ENCODE measurements at places on chromosomes 16 and 17.

DNA sequence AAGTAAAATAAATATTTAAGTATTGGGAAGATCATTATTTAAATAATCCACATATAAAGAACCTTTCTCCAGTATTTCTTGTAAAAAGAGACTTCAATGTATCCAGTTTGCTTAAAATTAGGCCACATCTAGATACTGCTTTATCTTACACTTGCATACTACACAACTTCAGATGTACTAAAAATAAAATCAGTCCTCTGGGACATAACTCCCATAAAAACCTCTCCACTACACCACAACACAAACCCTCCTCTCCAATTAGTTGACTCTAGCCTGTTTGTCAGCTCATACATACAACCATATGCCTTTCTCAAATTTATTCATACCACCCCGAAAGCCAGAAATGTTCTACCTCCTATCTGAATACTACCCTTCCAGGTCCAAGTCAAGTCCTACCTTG is 21.6 kb downstream of the SPOP start:
- DNase-seq = no peak

DNA sequence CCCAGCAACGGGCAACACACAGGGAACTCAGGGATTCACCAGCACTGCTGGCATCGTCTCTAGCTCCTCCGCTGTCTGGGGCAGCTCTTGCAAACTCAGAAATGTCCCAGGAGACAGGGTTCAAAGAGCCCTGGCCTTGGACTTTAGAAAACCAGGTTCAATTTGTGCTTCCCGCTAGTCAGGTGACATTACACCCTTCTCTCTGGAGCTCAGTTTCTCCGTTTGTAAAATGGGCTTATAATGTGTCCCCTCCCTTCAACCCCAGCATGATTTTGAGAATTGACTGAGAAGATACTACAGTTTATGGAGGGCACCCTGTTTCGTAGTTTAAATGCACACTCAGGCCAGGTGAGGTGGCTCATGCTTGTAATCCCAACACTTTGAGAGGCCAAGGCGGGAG is 1.9 kb upstream of the MYCBPAP start:
- DNase-seq = no peak

DNA sequence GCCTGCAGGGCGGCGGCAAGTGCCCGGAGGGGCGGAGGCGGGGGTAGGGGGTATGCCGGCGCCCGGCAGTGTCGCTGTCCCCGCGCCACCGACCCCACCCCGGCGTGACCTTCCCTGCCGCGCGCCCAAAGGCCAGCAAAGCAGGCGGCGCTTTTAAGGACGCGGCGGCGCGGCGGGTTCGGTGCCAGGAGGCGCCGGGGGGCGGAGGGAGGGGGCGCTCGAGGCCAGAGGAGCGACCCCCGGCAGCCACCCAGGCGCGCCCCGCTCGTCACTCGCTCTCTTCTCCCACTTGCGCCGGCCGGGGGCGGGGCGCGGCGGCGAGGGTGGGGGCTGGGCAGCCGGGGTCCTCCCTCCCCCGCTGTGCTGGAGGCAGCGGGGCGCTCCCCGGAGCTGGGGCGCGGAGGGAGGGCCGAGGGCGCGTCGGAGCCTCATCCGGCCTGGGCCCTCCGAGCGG is 8.6 kb upstream of the BAHCC1 start:
- no peak for DNase-seq

- no peak for DNase-seq
Observed at GRCh38 chr17:45573924-45574770, 83.6 kb upstream of the PLEKHM1 start.

DNA sequence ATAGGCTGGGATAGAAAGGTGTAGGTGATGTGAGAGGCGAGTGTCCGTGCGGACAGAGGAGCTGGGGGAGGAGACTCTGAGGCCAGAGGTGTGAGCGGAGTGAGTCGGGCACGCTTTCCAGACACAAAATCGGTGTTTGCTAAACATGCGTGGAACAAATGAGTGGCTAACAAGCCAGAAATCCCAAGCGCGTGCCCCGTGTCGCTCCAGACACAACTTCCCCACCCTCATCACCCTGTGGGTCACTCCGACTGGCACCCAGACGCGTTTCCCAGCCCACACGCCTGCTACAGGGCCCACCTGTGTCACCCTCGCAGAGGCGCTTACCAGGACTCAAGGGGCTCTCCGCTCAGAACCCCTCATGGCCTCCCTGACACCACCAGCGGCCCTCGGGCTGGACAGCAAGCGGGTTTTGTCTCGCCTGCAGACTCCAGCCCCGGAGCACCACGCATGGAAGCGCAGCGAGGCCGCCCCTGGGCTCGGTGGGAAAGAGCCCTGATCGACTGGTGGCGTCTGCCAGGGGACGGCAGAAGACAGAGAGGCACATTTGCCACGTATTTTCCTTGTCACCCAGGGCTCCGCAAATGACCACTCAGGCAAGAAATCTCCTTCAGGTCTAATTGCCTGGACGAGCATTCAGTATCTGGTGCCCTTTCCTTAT is 6.0 kb upstream of the RPH3AL start:
- DNase-seq = no peak

DNA sequence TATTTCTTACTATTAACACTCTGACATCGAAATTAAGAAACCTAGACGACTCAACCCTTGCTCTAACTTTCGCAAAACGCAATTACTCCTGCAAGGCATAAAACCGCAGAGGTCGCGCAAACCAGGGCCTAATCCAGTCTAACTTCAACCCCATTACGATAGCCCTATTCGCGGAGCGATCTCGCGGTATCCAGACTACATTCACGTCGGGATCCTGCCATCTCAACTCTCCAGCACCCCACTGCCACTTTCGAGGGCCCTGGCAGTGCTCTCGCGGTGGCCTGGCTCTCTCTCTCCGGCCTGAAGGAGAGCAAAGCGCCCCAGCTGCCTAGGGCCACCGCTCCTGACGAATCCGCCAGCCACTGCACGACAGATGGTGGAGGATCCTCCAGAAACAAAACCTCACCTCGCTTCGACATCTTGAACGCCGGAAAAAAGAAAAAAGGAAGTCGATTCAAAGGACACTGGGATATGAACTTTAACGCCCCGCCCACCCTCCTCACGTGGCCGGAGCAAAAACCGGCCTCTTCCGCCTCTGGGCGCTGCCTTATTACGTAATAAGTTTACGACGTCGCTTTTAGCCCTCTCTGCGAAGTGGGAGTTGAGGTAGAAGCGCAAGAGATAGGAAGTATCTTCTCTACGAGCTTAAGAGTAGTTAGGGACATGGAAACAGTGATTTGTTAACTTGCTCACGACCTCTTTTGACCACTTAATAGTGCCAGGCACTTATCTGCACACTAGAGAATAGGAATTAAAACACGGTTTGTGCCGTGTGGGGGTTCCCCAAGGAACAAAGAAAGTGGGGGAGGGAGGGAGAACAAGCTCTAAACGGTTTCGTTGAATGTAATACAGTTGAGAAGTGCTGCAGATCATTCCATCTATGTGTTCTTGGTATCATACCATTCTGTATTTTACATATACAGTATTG is at the start of gene RPL23:
Gene RPL23, minus strand, starts transcription at position 430 of the 928 bp plus-strand sequence. Its CDS starts 11 bp downstream, at position 419.
- peak; percentile 94 for DNase-seq

GRCh38 chr16:82603784-82604411 is 22.9 kb upstream of the CDH13 start:
- DNase-seq = no peak

- DNase-seq = no peak
Observed at GRCh38 chr17:33924104-33924503, 331.0 kb upstream of the CCL2 start.

GRCh38 chr16:49854796-49855203 is 1.1 kb downstream of the ZNF423 start:
- DNase-seq = no peak

DNA sequence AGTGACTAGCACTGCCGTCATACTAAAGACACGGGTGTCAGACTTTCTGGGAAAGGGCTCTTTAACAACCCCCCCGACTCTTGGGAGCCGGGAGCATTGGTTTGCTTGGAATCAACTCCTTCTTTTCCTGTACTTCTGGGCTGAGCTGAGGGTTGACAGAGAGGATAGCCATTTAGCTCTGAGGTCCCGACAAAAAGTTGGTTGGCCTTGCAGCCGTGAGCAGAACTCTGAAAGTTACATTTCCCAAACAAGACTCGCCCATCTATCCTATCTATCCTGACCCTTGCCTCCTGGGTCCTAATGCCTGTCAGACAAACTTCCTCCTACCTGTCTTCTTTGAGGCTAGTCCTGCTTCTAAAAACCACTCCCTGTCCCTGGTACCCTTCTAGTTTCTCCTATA is 460.8 kb upstream of the TOM1L1 start:
- no peak for DNase-seq

- no peak for DNase-seq
Observed at GRCh38 chr16:82384949-82385348, 214.9 kb upstream of the MPHOSPH6 start.

DNA sequence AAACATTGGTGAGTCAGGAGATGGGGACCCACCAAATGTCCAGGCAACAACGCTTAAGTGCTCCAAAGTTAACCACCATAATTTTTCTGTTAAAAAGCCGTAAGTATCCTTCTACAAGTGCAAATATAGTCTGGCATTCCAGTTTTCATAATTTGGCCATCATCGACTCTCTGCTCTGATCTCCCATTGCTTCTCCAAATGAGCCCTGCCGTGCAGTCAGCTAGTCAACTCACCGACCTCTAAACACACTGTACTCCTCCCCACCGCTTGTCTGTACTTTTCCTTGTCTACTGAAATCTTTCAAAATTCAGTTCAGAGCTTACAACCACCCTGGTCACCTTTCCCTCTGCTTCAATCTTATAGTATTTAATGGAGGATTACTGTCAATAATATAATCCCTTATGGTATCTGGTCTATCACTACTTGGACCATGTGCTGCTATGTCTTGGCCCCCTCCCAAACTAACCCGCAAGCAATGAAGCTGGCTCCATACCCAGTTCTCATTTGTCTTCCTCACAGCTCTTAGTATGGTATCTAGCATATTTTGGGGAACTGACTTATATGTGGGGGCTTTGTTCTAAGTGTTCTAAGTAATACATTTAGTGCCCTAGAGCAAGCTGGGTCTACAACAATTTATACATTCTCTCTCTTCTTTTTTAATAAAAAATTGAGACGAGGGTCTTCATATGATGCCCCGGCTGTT is 52.7 kb upstream of the SLC25A19 start:
- no peak for DNase-seq

GRCh38 chr16:67652578-67653127 is 7.4 kb downstream of the ACD start:
- DNase-seq = no peak

DNA sequence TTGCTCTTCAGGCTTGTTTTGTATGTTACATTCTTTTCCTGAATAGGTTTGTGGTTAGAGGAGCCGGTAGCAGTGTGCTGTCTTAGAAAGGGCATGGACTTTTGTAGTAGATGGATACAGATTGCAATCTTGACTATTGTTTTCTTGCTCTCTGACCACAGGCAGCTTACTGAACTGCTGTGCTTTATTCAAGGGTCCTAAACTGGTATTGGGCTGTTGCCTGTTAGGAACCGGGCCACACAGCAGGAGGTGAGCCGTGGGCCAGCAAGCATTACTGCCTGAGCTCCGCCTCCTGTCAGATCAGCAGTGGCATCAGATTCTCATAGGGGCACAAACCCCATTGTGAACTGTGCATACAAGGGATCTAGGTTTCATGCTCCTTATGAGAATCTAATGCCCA is 373.9 kb downstream of the CPPED1 start:
- DNase-seq = no peak

DNA sequence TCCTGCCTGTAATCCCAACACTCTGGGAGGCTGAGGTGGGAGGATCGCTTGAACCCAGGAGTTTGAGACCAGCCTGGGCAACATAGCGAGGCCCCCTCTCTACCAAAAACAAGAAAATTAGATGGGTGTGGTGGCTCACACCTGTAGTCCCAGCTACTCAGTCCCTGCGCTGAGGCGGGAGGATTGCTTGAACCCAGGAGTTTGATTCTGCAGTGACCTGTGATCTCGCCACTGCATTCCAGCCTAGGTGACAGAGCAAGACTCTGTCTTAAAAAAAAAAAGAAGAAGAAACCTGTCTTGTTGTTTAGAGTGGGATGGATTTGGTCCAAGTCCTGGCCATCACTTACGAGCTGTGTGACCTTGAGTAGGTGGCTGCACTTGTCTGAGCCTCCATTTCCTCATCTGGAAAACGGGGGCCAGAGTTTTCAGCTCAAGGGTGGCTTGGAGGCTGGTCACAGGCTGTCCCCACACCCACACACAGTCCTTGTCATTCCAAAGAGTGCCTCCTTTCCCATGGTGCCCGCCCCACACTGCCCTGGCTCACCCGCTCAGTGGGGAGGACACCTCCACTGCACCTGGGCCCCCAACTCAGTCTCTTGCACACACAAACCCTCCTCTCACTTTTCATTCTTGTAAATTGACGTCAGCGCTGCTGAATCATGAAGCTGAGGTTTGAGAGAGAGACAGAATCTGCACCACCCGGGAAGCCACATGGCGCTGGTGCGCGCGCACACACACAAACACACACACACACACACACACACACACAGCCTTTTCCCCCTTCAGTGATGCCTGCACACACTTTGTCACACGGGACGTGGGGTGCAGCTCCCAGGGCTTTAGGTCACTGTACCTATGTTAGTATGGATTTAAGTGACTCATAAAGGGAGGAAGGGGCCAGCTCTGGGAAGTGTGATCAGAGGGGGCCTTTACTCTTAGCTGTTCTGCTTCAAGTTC is 4.2 kb downstream of the SOCS1 start:
- DNase-seq = peak; percentile 82

Measured in naive thymus-derived CD4-positive, alpha-beta T cell (primary cell).